ENCODE measurements at places on chromosomes 13 and 19. TPM values are rescaled to one million over a fixed set of nuclear protein-coding genes. Genes with fewer than 3 reads are reported as not detected.
A peak's percentile ranks its signal among the peaks of the same experiment; 100 is the strongest.

The ZNF554 gene
- total RNA-seq, result 0.33 TPM

The GAPDHS gene
- total RNA-seq, result not detected

- no peak for DNase-seq
Measured at GRCh38 chr19:55451163-55451964, 8.3 kb upstream of the SHISA7 start.

DNA sequence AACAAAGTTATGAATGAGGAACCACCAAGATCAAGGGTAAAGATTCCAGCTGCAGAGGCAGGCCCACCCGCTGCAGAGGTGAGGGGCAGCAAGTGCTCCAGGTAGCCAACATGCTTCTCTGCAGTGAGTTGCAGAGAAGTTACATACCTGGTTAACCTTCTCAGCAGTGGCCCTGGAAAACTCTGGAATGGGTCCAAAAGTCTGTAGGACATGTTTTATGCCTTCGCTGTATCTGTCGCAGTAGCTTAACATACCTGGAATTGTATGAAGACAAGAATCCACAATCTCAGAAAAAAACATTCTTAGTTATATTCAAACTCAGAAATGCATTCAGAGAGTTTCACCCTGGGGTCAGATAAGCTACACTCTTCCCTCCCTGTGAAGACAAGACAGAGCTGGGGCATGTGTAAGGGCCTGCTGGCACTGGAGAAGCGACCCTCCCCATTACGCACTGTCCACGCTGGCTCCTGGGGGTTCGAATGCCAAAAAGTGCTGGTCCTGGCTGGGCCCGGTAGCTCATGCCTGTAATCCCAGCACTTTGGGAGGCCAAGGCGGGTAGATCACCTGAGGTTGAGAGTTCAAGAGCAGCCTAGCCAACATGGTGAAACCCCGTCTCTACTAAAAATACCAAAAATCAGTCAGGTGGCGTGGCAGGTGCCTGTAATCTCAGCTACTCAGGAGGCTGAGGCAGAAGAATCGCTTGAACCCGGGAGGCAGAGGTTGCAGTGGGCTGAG is 121.0 kb downstream of the CRYL1 start:
- no peak for DNase-seq

DNA sequence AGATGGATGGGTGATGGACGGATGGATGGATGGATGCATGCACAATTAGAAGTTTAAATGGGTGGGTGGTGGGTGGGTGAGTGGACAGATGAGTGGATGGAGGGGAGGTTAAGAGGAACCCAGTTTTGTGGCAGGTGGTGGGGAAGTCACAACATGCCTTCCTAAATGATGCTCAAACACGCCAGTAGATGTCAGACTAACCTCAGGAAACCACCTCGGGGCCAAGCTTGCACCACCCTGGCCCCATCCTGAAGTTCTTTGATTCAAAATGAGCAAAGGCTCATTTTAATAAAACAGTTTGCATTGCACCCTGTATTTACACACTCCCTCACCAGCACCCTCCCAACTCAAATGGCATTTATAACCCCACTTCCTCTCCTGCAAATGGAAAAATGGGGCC is 91.4 kb upstream of the CACNA1A start:
- DNase-seq, result peak; percentile 46
